Stimulated activated CD4-positive, alpha-beta T cell treated with anti-CD3 and anti-CD28 coated beads, Interleukin-15, amount 100 ng/mL, for 48 hours (primary cell): ENCODE measurements at places on chromosomes 12 and 14.

GRCh38 chr14:43539210-43539609 lies 967.9 kb downstream of the FSCB start:
- DNase-seq: no peak

DNA sequence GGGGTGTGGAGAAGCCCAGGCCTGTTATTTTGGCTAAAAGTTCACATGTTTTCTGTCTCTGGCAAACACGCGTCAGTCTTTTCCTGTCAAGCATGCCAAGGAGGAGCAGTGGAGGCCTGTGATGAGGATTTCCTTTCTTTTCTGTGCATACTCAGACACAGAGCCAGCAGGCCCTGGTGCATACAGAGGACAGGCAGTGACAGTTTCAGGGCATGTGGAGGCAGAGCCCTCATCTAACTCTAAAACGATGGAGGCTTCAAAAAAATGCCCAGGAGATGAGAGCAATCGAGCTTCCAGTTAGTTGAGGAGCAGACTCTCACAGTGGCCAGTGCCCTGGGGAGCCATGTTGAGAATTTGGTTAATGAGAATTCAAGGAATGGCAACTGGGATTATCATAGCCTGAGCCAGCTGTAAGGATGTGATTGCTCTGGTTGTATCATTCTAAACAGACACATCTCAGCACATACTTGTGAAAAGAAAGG lies 66.5 kb downstream of the TRAFD1 start:
- no peak for DNase-seq

GRCh38 chr12:1797011-1797901 lies 23.1 kb upstream of the LRTM2 start:
- peak; percentile 23 for DNase-seq

DNA sequence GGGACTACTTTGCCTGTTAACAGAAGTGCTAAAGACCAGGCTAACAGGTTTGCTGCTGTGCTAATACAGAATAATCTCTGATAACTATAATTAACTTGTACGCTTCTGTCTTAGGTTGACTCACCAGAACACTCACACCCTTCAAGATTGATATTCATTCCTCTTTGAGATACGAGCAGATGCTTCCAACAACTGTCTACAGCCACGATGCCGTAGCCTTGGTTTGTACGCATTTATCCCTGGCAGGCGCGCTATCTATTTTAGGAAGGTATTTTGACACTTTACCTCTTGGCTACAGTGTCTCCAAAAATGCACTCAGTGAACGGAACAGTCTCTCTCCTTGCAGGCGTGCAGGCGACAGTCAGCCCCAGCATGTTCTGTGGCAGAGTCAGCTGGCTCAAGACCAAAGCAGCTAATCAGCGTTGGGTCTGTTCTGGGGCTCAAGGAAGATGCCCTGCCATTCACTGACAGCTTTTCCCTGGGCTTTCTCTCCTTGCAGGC lies 146.4 kb upstream of the PRICKLE1 start:
- DNase-seq: no peak

DNA sequence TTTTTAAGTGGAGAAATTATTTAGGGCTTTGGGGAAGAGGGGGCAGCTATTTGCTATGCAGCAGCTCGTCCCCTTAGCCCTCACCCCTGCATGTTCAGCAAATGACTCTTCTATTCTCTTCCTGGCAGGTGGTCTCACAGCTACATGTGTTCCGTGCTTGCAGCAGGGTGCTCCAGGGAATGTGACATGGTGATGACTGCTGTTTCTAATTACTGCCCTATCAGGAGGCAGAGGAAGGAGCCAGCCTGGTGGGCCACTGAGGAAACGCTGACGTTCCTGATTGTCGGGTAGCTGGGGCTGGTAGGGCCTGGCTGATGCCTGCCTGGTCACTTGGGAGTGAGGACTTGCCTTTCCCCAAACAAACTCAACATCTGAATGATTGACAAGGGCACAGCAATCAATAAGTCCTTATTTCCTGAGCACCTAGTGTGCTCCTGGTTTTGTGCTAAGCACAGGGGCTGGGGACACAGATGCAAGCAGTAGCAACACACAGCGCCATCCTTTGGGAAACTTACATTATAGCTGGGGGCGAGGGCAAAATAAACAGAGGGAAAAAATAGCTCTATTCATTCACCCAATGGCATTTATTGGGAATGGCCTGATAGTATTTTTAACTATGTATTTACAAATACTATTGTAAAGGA lies 377.8 kb downstream of the FUT8 start:
- no peak for DNase-seq

DNA sequence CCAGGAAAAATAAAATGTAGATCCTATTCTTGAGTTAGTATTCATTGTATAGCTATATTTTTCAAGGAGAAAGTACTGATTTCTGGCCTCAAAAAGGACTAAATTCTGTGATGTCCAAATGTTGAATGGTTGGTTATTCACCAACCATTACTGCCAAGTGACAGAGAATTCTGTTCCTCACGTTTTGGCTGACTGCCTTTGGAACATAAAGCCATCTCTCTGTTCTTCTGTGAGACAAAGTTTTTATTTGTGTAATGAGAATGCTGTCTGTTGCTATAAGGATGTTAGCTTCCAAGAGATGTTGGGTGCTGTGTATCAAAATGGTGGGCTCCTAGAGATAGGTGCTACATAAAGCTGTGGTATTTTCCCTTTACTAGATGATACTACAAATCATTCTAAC lies 9.3 kb downstream of the ZNF410 start:
- no peak for DNase-seq

- no peak for DNase-seq
Measured at GRCh38 chr12:49031573-49032161, 13.1 kb upstream of the PRKAG1 start.

DNA sequence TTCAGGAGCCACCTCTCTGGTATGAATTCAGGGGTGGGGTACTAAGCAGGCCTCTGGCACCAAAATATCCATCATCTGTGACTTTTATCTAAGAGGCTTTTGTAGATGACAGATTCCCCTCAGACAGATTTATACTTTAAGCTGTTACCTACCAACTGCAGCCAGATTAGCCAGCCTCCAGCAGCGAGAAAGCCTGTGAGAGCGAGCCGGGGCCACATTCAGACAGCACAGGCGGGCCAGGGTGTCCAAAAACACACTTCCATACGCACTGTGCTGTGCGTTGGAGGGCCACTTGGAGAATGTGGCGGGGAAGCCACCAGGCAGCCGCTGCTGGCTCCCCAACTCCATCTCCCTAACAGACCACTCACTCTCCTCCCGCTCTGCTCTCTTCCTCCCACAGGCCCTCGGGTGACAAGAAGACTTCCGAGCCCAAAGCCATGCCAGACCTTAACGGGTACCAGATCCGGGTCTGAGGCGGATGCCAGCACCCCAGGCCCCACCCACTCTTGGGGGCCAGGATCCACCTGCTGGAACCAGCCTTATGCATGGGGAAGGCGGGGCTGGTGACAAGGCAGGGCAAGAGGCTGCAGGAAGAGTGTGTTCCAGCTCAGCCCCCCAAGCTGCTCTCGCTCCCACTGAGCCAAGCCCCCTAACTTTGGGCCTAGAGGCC lies 17.4 kb downstream of the VASH1 start:
- DNase-seq: no peak

- no peak for DNase-seq
Measured at GRCh38 chr14:61925043-61925442, 162.8 kb downstream of the SNAPC1 start.

DNA sequence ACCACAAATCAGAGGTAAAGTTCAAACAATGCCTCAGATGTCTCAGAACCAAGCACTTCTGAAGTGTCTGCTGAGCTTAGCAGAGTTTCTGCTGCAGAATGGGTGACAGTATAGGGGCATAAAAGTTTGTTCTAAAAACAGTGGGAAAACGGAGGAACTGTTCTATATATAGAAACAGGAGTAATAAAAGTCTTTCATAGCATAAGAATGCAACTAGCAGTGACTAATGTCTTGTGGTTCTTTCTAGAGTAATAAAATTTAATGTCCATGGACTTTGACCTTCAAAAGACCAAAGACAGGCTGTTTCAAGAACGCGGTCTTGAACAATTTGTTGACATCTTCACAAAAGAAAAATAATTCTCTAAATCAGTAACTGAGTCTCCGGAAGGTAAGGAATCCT lies 107.5 kb upstream of the FAR2 start:
- DNase-seq: no peak
